NCI-H1930 (cell line): ENCODE measurements at places on chromosomes 3 and 15.

DNA sequence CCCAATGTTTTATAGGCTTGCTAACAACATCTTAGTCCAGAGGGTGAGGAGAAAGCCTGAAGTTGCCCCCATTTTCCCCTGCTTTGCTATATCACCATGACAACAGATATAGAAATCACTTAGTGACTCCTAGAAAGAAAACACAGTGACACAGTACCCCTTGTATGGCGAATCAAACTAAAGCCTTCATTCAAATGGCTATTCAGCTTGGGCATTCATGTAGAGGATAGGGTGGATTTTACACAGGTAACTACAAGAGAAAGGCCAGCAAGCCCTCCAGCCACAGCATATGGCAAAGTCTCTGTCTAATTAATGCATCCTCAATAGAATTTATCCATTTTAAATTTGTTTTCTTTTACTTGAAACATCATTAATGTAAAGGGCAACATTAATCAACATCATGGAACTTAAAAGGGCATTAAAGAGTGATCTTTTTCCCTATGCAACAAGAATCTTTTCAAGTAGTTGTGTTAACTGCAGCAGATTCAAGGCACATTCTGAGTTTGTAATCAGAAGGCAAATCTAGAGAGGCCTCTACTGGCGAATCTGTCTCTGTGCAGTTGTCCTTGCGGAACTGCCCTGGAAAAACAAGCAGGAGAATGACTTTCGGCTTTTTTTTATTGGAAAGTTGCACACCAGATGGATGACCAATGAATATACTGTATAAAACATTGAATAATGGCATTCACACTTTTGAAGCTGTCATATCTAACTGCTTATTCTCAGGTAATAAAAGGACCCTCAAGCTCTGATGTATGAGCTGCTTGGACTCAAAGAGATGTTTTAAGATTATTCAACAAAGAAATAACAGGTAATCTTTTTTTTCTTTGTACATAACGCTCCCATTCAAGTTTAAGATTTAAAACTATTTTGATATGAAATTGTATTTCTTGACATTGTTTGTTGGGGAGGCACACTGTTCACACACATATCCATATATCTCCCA is 621.7 kb upstream of the AGTR1 start:
- DNase-seq, result no peak

- DNase-seq, result no peak
Observed at GRCh38 chr3:181358562-181358961, 353.2 kb upstream of the SOX2 start.

GRCh38 chr3:11479221-11479620 is 164.5 kb downstream of the VGLL4 start:
- no peak for DNase-seq

GRCh38 chr3:176872771-176873209 is 324.5 kb downstream of the TBL1XR1 start:
- no peak for DNase-seq

- no peak for DNase-seq
Observed at GRCh38 chr3:33419948-33420347, 20.3 kb downstream of the UBP1 start.

- no peak for DNase-seq
Observed at GRCh38 chr3:106114848-106115247, 246.0 kb upstream of the CBLB start.

DNA sequence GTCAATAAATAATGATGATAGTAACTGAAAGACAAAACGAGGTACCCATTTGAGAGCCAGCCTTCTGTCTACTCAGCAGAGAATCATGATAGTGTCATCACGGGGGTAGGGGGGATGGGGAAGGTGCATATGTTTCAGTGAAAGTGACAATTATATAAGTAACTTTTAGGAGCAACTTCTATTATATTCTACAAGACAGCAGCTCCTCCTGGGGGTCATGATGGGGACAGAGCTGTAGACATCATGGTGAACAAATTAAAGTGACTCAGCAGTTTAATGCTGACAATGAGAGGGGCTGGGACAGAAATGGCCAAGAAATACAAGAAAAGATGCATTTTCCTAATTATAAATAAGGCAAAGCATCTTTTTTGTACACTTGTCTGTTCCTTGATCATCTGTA is 11.8 kb downstream of the CAPN3 start:
- DNase-seq, result no peak

GRCh38 chr15:96735632-96736240 is 405.2 kb downstream of the NR2F2 start:
- DNase-seq, result no peak

- no peak for DNase-seq
Observed at GRCh38 chr3:21672303-21672702, 78.7 kb downstream of the ZNF385D start.

DNA sequence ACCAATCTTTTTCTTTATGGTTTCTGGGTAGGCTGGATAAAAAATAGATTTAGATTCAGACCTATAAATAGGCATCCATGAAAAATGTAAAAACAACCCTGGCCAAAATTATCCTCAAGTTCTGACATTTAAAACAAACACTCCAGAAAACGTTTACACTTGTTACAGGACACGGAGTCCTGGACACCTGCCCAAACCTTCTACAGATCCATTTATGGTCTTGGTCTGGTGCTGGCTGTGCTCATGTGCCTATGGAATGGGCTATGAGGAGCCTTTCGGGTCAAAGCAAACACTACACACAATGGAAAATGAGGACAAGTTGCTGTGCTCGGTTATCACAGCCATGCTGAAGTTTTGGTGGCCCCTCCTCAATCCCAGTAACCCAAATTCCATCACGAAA is 108.1 kb downstream of the PDZRN3 start:
- no peak for DNase-seq

DNA sequence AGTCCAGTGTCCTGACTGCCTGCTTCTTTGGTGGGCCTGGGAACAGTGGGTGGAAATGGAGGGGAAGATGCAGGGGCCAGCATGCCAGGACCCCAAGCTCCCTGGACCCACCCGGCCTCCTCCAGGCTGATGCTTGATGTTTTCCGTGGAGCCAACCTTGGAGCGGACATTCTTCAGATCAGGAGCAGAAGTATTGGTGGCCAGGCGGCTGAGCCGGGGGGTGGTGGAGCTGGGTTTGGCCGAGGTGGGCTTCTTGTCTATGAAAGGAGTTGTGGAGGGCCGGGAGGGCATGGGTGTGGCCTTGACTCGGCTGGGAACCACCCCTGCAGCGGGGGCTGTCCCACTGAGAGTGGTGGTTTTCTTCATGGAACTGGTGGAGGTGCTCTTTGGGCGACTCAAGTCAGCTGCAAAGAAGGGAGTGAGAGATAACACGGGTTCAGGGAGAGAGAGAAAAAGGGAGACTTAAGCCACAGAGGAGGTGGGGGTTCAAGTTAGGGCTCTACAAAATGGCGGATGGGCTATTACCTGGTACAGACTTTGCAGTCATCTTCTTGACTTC is 67.8 kb downstream of the DHX30 start:
- DNase-seq, result no peak

DNA sequence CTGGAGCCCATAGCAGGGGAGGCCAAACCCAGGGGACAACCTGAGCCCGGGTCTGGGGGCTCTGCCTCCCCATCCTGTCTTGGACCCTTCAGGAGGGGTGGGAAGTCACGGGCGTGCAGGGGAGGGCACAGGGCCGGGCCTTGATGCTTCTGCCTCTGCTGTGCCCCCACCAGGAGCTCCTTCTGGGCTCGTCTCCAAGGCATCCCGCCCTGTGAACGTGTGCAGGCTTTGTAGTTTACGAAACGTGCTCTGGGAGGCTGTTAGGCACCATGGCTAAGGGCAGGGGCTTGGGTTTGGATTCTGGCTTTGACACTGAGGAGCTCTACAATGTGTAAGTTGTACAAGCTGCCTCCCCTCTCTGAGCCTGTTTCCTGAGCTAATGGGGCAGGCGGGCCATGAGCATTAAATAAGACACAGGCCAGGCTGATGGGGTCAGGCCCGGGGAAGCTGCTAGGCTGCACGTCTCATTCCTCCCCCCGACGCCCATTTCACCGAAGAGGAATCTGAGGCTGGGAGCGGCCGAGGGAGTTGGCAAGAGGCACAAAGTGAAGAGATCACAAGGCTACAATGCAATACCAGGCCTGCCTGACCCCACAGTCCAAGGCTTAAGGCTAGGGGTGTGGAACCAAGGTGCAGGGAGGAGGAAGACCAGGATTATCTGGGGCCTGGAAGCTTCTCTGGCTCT is 19.6 kb downstream of the PLXND1 start:
- DNase-seq, result no peak

DNA sequence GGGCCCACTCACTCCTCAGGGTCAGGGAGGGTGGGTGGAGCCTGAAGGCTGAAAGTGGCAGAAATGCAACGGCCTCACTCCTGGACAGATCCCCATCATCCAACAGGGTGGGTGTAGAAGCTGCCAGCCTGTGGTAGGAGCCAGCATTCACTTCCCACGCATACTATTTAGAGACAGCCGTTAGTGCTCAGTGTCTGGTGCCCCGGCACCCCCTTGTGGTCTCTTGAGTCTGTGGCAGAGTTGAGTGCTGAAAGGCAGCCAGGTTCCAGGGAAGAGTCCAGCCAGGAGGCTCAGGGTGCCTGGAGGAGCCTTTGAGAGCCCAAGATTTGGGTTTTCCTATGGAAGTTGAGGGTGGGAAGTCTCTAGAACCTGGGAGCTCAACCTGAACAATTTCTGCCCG is 2.1 kb upstream of the GNAT1 start:
- DNase-seq, result no peak

DNA sequence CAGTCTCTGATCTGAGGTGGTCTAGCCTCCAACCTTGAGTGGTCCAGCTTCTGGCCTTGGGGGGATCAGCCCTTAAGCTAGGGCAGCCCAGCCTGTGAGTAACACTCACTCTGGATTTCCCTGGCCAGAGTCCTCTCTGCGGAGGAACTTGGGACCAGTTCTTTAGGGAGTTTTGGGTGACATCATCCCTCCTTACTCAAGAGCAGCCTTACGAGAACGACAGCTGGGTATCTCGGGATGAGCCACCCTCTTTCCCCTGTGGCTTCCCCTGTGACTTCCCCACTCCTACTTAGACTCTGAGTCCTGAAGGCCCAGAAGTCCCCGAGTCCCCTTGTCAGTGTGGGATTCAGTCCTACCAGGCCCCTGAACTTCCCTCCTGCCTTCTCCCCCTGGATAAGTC is 10.2 kb upstream of the PLXND1 start:
- DNase-seq, result no peak

- DNase-seq, result no peak
Observed at GRCh38 chr3:97896547-97896946, 74.7 kb downstream of the CRYBG3 start.

GRCh38 chr3:78926523-78926922 is 841.3 kb downstream of the ROBO1 start:
- DNase-seq, result no peak

DNA sequence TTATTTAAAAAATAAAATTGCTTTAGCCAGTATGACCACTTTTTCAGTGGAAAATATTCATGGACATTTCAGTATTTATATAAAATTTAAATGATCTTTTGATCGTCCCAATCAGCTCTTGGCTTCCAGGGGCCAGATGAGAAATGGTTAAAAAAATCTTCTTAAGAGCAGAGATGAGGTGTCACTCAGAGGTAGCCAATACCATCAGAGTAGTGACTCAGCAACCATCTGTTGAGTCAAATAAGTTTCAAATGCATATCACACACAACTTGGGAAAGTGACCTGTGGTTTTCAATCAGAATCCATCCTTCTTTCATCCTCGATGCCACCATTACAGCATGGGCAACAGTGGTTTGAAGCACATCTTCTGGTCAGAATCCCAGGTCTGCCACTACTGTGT is 958.8 kb upstream of the NR2F2 start:
- DNase-seq, result no peak

GRCh38 chr3:153210146-153210545 is 48.1 kb downstream of the RAP2B start:
- DNase-seq, result no peak

DNA sequence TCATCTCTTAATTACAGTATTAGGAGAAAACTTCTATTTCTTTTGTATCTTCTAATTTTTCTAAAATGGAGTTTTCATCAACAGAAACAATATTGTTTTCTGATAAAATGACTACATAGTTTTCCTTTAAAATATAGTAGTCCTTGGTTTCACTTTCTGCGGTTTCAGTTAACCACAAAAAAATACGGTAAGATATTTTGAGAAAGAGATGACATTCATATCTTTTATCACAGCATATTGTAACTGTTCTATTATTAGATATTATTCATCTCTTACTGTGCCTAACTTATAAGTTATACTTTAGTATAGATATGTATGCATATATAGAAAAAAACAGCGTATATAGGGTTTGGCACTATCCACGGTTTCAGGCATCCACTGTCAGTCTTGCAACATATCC is 2.3 kb downstream of the B4GALT4 start:
- DNase-seq, result no peak

- no peak for DNase-seq
Observed at GRCh38 chr15:77029166-77030047, 34.5 kb downstream of the PSTPIP1 start.

GRCh38 chr3:118984699-118985098 is 49.9 kb downstream of the IGSF11 start:
- DNase-seq, result no peak

GRCh38 chr15:44666210-44667038 is 3.0 kb upstream of the SPG11 start:
- DNase-seq, result no peak

DNA sequence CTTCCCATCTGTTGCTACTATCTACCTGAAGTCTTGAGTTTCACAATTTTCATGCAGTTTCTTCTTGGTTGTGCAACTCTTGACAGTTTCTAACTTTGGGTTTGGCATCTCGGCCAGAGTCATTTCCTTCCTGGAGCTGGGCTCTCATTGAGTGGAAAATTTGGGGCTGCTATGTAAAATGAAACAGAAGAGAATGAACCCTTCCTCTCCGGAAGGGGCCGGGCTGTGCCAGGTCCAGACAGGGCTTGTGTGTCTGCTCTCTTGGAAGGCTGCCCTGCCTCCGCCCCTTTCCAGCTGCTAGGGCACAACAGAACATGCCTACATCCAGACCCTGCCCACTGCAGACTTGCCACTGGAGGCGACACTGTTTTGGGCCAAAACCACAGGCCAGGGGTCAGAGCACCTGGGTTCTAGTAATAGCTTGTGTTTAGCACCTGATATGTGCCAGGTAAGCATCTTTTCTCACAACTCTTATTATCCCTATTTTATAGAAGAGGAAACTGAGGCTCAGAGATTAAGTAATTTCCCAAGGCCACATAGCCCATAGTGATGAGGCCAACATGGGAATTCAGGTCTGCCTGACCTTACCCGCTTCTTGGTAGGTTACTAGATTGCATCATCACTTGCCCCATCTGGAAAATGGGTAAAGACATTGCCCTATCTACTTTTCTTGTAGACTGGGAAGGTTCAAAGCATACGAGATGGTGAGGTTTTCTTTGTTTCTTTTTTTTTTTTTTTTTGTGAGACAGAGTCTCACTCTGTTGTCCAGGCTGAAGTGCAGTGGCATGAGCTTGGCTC is 25.0 kb downstream of the IRAK2 start:
- DNase-seq, result no peak

- no peak for DNase-seq
Observed at GRCh38 chr3:126149960-126150515, 30.3 kb downstream of the ALDH1L1 start.

GRCh38 chr15:36449084-36449661 is 130.3 kb upstream of the CDIN1 start:
- DNase-seq, result no peak
